WTC11 (cell line): ENCODE measurements at places on chromosomes 11 and 22.

GRCh38 chr11:16992846-16993245 lies 21.4 kb downstream of the PLEKHA7 start:
- H3K27ac ChIP-seq = no peak overlapping the region
- no peak for DNase-seq
- no peaks in the 10 kb centered on the region for H3K36me3 ChIP-seq
- no peaks in the 10 kb centered on the region for H3K27me3 ChIP-seq
- no peak overlapping the region for H3K4me3 ChIP-seq
- H3K4me1 ChIP-seq = peaks cover 6% of the 10 kb centered on the region

GRCh38 chr22:49208768-49209252 lies 618.9 kb downstream of the BRD1 start:
- no peaks in the 10 kb centered on the region for H3K4me1 ChIP-seq
- DNase-seq = peak; percentile 69
- H3K4me3 ChIP-seq = no peak overlapping the region
- no peak overlapping the region for H3K27ac ChIP-seq
- no peaks in the 10 kb centered on the region for H3K36me3 ChIP-seq
- no peaks in the 10 kb centered on the region for H3K27me3 ChIP-seq

DNA sequence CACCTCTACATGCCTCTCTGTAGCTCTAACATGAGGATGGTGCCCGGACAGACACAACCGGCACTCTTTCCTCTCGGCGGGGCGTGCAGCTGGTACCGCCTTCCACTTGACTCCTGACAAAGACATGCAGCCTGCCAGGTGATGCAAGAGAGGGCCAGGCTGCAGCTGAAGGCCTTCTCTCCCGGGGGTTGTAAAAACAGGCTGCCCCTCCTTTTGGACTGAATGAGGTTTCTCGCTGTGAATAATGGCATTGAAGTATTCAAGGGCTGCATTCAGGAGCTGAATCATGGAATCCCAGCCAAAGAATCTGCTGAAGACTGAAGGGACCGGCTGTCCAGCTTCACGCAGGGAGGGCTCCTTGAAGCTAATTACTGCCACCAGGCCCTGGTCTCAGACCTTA lies 110.9 kb downstream of the GALNT18 start:
- H3K4me3 ChIP-seq = no peak overlapping the region
- H3K27ac ChIP-seq = no peak overlapping the region
- no peaks in the 10 kb centered on the region for H3K36me3 ChIP-seq
- H3K4me1 ChIP-seq = peaks cover 28% of the 10 kb centered on the region

- no peak for DNase-seq
- H3K27me3 ChIP-seq = no peaks in the 10 kb centered on the region
- H3K27ac ChIP-seq = no peak overlapping the region
- no peaks in the 10 kb centered on the region for H3K4me1 ChIP-seq
- H3K4me3 ChIP-seq = no peak overlapping the region
Measured at GRCh38 chr22:31583861-31584485, 78.0 kb downstream of the PISD start.

DNA sequence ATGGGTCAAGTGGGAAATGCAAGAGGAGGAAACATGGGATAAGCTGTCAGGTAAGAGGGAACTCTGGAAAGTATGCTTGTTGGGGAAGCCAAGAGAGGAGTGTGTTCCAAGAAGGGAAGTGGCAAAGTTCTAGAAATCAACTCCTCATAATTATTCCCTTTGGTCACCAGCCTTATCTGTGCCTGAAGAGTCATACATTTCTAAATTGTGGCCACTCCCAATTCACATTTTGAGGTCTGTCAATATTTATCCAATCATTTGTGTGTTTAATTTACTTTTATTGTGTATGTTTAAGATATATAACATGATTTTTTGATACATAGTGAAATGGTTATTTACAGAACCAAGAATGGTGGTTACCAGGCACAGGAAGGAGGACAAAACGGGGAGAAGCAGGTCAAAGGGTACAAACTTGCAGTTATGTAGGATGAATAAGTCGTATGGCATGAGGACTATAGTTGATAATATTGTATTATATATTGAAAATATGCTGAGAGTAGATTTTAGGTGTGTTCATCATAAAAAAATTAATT lies 131.7 kb downstream of the GRIA4 start:
- no peak for DNase-seq
- H3K27me3 ChIP-seq = no peaks in the 10 kb centered on the region
- H3K4me1 ChIP-seq = peaks cover 17% of the 10 kb centered on the region
- no peak overlapping the region for H3K4me3 ChIP-seq
- no peaks in the 10 kb centered on the region for H3K36me3 ChIP-seq
- no peak overlapping the region for H3K27ac ChIP-seq

DNA sequence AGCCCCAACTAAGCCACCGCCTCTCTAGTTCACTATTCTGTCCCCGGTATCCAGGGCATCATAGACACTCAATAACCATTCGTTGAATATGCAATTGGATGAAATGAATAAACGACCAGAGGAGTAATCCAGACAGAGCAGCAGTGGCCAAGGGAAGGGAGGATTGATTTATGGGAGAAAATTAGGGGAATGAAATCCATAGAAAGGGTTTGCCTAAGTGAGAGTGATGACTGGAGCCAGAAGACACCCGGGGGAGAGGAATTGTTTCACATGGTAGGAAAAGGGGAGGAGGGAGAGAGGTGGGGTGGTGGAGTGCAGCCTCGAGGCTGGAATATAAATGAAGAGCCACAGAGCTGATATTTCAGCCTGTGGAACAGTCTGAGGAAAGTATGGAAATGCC lies 168.2 kb downstream of the COMMD9 start:
- no peaks in the 10 kb centered on the region for H3K36me3 ChIP-seq
- no peak overlapping the region for H3K4me3 ChIP-seq
- H3K4me1 ChIP-seq = peaks cover 38% of the 10 kb centered on the region
- H3K27ac ChIP-seq = no peak overlapping the region

GRCh38 chr22:43078522-43078921 lies 10.7 kb downstream of the TTLL1 start:
- no peak overlapping the region for H3K4me3 ChIP-seq
- no peak for DNase-seq
- H3K27me3 ChIP-seq = no peaks in the 10 kb centered on the region
- H3K27ac ChIP-seq = no peak overlapping the region; the same call in 1 of the 2 replicates
- no peaks in the 10 kb centered on the region for H3K36me3 ChIP-seq
- H3K4me1 ChIP-seq = no peaks in the 10 kb centered on the region

DNA sequence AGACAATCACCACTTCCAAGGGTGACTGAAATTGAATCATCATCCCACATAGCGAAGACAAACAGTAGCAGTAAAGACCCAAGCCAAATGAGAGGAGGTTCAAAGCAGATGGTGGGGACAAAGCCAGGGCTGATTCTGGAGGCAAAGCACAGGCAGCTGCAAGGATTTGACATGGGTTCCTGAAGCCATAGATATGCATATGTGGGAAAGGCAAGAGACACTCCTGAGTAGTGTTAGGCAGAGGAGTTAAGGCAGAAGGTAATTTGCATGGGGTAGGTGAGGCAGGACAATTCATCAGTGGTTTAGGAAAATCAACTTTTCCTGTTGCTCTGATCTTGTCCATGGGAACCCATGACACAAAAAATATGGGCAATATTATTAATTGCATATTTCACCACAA lies 462.8 kb downstream of the FAM181B start:
- H3K4me1 ChIP-seq = peaks cover 20% of the 10 kb centered on the region
- H3K36me3 ChIP-seq = no peaks in the 10 kb centered on the region
- no peak overlapping the region for H3K4me3 ChIP-seq
- peak overlapping the region; percentile 31 for H3K27ac ChIP-seq

DNA sequence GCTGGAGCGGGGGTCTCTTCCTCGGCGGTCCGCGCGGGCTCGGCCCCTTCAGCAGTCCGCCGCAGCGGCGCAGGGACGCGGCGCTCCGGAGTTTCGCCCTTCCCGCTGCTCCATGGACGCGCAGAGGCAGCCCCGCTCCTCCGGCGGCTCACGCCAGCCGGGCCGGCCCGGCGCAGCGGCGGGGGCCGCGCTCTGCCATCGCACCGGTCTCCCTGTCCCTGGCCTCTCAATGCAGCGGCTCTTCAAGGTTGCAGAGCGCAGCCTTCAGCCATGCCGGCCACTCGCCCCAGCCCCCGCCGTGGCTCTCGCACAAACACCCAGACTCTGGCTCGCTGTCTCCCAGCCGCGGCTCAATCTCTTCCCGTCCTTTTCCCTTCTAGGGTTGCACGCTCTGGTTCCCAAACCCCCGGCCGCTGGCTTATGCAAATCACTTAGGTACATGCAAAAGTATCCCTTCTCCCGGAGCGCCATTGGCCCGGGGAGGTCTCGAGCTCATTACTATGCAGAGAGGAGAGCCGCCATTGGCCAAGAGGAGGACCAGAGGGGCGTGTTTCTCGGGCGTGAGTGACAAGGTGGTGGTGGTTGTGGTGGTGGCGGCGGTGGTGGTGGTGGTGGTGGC lies at the start of gene LGR4:
Gene LGR4, minus strand, starts transcription at position 393 of the 619 bp plus-strand sequence. CDS start 488 bp downstream, outside the sequence.
- H3K36me3 ChIP-seq = peaks cover 4% of the 10 kb centered on the region; the same call in 1 of the 2 replicates
- H3K27ac ChIP-seq = peak within 1 kb of the TSS; percentile 99
- peak within 1 kb of the TSS; percentile 98 for H3K4me3 ChIP-seq
- peak; percentile 98 for DNase-seq
- no peaks in the 10 kb centered on the region for H3K27me3 ChIP-seq
- H3K4me1 ChIP-seq = peaks cover 42% of the 10 kb centered on the region
